ENCODE measurements at places on chromosomes 5 and 9. TPM values are rescaled to one million over a fixed set of nuclear protein-coding genes. Genes with fewer than 3 reads are reported as not detected.

The CDKN2B gene
- total RNA-seq = 1.4 TPM

The URM1 gene
- total RNA-seq = 46.2 TPM

The NPM1 gene
- total RNA-seq = 813 TPM

GRCh38 chr9:99197987-99198386 is 23.8 kb downstream of the ALG2 start:
- no peak overlapping the region for H3K27ac ChIP-seq
- DNase-seq = no peak
- H3K4me3 ChIP-seq = no peak overlapping the region
- no peaks in the 10 kb centered on the region for H3K4me1 ChIP-seq
- H3K36me3 ChIP-seq = no peaks in the 10 kb centered on the region

- DNase-seq = no peak
- no peak overlapping the region for H3K4me3 ChIP-seq
- no peaks in the 10 kb centered on the region for H3K36me3 ChIP-seq
- no peaks in the 10 kb centered on the region for H3K4me1 ChIP-seq
- H3K27ac ChIP-seq = no peak overlapping the region
Observed at GRCh38 chr9:96884443-96884842, 30.1 kb upstream of the ZNF782 start.
